ENCODE measurements at places on chromosomes 11 and 22.

DNA sequence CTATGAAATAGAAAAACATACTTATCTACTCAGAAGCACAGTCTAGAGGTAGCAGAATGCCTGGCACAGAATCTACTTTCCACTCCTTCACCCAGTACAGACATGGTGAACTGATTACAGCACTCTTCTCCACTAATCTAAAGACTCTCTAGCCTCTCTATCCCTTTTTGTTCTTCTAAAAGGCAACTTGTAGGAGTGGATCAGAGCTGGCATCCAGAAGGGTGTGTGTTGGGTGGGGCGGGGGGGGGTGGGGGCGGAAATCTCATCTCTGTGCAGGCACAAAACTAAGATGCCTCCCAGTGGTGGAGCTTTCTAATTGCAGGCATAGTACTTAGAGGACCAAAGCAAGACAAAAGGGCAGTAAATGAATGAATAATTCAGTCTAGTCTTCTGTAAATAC lies 11.5 kb upstream of the EMID1 start:
- DNase-seq: no peak

- DNase-seq: no peak
Measured at GRCh38 chr22:30989474-30989873, 20.4 kb downstream of the TUG1 start.

GRCh38 chr22:38461414-38462081 lies 6.3 kb upstream of the KDELR3 start:
- peak; percentile 70 for DNase-seq

GRCh38 chr11:110808248-110808647 lies 96.0 kb upstream of the ARHGAP20 start:
- no peak for DNase-seq

DNA sequence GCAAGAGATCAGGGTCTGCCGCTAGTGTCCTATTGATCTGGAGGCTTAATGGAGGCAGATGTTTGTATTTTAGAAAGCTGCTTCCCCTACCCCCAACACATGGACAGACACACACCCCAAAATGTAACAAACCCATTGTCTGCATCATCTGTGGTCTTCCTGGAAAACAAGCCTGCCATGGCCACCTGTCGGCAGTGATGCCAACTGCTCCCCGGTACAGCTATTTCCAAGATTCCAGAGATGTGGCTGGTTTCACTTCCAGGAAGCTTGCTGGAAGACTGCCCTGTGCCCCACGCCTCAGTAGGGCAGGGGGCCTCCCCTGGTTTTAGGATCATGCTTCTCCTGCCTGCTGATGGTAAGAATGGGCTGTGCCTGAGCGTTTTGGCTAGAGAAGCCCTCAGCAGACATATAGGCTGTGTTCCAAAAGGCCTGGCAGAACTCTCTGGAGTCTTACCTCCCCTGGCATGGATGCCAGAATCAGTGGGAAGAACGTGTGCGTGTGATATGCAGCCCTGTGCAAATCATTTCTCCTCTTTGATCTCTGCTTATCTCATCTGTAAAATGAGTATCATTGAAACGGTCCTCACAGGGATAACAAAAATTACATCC lies 108.6 kb downstream of the FBXO7 start:
- DNase-seq: no peak

DNA sequence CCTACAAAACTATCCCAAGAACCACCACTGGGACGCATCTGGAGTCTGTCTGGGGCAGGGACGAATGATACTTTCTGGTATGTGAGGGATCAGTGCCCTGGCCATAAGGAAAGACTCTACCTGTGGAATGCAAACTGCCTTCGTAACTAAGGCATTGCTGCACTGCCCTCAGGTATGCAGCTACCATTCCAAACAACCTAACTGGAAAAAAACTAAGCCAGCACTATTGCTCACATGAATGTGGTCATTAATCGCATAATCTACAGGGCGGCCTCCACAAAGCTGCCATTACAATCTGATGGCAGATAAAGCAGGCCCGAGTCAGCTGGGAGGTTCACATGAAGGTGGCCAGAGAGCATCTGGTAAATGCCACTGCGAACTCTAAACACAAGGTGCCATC lies 3.9 kb downstream of the PACSIN2 start:
- no peak for DNase-seq

DNA sequence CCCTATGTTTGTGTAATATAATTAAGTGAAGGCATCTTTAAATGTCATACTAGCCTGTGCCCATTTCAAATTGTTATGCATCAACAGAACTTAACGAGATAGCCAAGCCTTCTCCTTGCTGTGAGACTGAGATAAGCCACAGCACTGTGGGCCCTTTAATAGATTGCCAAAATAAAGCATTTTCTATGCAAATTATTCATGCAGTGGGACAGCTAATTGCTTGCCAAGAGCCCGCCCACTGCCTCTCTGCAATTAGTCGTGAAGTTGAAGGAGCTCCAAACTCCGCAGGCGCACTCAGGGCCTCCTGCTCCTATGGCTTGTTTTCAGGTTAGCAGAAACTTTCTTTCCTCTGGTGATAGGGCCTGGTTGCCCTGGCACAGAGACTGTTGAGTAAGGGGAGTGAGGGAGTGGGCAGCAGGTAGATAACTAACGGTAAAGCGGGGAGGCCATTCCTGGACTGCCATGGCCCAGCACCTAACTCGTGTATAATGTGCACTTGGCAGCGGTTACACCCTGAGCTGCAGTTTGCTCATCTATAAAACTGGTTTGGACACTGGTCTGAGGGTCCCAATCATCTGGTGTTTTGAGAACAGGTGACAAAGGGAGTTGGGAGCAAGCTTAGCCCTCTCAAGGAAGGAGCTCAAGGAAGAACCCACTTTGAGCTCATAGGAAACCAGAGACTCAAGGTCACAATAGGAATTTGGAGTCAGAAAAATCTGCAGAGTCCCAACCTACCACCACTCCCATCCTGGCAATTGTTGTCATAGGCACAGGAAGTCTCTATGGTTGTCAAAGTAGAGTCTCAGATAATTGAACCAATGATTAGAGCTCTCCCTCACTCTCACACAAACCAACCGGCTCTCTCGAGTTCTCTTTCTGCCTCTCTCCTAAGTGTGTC lies 33.9 kb upstream of the RIC3 start:
- DNase-seq: no peak

DNA sequence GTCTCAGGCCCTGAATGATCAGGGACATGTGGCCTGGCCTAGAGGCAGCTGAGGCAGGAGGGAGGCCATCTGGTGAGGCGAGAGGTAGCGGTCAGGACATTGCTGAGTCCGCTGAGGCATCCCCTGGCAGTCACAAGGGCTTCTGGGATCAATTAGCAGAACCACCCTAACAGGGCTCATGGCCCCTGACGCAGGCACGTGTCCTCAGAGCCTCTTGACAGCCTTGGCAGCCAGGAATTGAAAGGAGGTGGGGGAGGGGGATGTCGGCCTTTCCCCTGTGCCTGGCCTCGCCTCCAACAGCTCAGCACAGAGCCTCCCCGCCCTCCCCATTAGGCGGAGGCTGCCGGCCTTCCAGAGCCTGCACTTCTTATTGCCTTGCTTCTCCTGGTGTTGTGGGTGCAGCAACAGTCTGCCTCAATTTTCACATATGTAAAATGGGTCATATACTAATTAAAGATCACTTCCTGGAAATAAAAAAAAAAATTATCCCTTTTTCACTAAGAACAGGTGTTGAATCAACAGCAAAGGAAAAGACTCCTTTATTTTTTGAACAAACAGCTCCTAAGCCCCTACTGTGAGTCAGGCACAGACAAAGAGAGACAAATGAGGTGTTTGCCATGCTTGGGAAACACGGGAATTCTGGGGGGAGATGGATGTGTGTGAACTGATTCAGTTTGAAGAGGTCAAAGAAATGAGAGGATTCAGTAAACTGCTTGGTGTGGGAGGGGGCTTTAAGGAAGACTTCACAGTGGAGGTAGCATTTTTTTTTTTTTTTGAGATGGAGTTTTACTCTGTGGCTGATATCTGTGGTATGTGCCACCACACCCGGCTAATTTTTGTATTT lies 55.3 kb downstream of the NFAM1 start:
- DNase-seq: no peak
